ENCODE measurements at places on chromosomes 12 and 14. TPM values are rescaled to one million over a fixed set of nuclear protein-coding genes. Genes with fewer than 3 reads are reported as not detected.
A peak's percentile ranks its signal among the peaks of the same experiment; 100 is the strongest.

- H3K4me3 ChIP-seq = no peak overlapping the region
- peaks cover 30% of the 10 kb centered on the region for H3K4me1 ChIP-seq
- peak overlapping the region; percentile 62 for H3K27ac ChIP-seq
- peaks cover 56% of the 10 kb centered on the region for H3K36me3 ChIP-seq
These were observed 43.6 kb downstream of the SYNE3 start for GRCh38 chr14:95472819-95473251.

RPL10L gene
- not detected for total RNA-seq

- H3K36me3 ChIP-seq = no peaks in the 10 kb centered on the region
- no peak overlapping the region for H3K27ac ChIP-seq
- peaks cover 21% of the 10 kb centered on the region for H3K4me1 ChIP-seq
- no peaks in the 10 kb centered on the region for H3K27me3 ChIP-seq
These were observed 4.7 kb upstream of the SSH1 start for GRCh38 chr12:108861878-108862587.

TAS2R50 gene
- 3.1 TPM for total RNA-seq

VSX2 gene
- not detected for total RNA-seq

STAB2 gene
- not detected for total RNA-seq

DNA sequence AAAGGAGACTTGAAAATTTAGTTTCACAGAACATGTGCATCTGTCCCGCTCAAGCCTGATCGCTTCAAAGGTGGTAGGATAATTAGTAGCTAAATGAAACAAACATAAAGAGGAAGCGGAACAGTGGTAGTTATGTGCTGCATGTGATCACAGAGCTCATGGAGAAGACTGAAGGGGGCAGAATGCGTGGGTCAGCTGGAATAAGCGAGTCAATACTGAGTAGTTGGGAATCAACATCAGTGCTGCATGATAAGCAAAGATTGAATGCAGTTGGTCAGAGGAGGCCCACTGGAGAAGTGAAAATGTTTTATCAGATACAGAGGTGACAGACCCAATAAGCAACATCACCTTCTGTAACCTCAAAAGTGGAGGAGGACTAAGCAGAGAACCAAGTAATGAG, 95.1 kb upstream of the RFX4 start:
- H3K36me3 ChIP-seq = peaks cover 2% of the 10 kb centered on the region
- no peaks in the 10 kb centered on the region for H3K27me3 ChIP-seq
- H3K27ac ChIP-seq = no peak overlapping the region

SENP1 gene
- 19.4 TPM for total RNA-seq

CD69 gene
- total RNA-seq = not detected

- DNase-seq = no peak
- H3K27me3 ChIP-seq = no peaks in the 10 kb centered on the region
- H3K36me3 ChIP-seq = no peaks in the 10 kb centered on the region
- H3K4me1 ChIP-seq = no peaks in the 10 kb centered on the region
These were observed 337.2 kb downstream of the RPS29 start for GRCh38 chr14:49249022-49249421.

NRL gene
- 1.2 TPM for total RNA-seq

DNA sequence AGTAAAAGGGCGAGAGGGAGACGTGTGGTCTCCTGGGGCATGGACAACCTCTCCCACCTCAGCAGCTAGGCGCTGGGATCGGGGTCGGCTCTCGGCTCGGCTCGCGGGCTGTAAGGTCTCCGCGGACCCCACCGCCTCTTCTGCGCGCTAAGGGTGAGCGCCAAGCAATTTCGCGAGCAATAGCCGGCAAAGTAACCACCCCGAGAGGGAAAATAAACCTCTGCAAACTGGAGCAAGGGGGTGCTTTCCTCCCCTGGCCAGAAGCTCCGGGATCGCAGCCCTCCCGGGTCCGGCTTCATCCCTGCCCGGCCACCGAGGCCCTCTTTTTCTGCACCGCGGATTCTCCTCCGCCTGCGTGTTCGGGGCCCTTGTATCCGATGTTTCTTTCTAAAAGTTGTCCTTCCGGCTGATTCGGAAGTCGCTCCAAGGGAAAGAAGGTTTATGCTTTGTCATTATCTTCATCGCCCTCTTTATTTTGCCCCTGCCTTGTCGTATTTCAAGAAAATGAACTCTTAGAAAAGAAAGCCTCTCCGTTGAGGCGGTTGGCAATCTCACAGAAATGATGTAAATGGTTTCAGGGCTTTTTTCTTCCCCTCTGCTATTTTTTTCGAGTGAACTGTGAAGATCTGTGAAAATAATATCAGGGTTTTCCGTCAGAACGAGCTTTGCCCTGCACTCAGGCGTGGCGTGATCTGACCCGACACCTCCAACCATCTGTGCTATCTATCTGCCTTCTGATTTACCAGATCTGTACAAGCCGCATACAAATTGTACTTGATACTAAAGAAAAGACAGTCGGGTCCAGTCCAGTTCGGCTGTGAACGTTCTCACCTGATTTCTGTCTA, 1.7 kb upstream of the SIX6 start:
- no peaks in the 10 kb centered on the region for H3K36me3 ChIP-seq
- no peak for DNase-seq
- H3K27ac ChIP-seq = no peak overlapping the region
- H3K4me1 ChIP-seq = peaks cover 30% of the 10 kb centered on the region

DNA sequence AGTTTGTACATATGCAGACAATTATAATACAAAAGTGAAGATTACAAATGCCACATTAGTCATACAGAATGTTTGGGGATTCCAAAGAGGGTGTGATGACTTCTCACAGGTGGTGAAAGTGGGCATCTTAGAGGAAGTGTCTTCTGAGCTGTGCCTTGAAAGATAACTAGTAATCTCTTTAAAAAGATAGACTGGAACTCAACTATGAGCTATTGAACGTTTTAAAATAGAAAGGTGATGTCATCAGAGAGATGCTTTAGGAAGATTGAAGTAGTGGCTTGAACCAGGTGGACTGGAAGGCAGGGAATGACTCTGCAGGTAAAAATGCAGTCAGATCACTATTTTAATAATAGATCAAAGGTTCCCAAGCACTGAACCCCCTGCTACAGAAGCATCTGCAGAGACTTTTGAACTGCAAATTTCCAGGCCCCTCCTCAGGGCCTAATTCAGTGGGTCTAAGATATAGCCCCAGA, 50.3 kb downstream of the SYT1 start:
- H3K27ac ChIP-seq = no peak overlapping the region
- peaks cover 26% of the 10 kb centered on the region for H3K27me3 ChIP-seq
- peaks cover 2% of the 10 kb centered on the region for H3K4me1 ChIP-seq
- no peak overlapping the region for H3K4me3 ChIP-seq
- no peak for DNase-seq

CLEC6A gene
- not detected for total RNA-seq

C12orf43 gene
- total RNA-seq = 14.2 TPM

OR6C1 gene
- not detected for total RNA-seq

DNA sequence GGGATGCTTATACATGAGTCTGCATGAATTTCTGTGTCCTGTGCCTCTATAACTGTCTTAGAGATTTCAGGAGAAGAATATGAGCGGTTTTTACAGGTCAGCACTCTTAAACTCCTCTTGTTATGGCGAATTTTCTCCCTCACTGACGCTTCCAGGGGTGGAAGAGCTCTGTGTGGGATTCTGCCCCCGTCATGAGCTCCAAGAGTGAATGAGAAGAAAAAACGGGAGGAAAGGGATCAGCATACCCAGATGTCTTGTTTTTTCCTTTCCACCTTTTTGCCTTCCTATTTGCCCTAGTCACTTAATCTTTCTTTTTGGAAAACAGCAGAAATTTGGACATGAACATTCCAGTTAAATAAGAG, 651 bp downstream of the PFKM start:
- H3K4me3 ChIP-seq = peak overlapping the region; percentile 99
- DNase-seq = no peak
- peaks cover 15% of the 10 kb centered on the region for H3K36me3 ChIP-seq
- H3K27me3 ChIP-seq = peaks cover 14% of the 10 kb centered on the region
- H3K27ac ChIP-seq = peak overlapping the region; percentile 91

CCDC196 gene
- not detected for total RNA-seq

FLRT2 gene
- 181 TPM for total RNA-seq

COL2A1 gene
- 0.70 TPM for total RNA-seq

DNA sequence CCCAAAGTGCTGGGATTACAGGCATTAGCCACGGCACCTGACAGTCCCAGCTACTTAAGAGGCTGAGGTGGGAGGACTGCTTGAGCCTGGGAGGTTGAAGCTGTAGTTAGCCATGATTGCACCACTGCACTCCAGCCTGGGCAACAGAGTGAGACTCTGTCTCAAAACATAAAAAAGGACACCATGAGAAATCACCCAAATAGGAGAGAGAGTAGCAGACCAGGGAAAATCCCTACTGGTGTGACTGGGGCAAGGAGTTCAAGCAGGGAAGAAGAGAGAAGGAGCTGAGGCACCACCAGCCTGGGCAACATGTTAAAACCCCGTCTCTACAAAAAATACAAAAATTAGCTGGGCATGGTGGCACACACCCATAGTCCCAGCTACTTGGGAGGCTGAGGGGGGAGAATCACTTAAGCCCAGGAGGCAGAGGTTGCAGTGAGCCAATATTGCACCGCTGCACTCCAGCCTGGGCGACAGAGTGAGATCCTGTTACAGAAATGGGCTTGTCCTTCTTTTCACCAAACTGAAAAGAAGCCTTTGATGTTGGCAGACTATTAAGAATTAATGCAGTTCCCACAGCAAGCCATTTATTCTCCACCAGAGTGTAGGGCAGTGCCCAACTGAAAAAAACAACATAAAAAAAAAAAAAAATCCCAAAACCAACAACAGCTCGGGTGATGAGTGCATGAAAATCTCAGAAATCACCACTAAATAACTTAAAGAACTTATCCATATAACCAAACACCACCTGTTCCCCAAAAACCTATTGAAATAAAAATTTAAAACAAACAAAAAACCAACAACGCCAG, 4.5 kb upstream of the SRSF9 start:
- H3K36me3 ChIP-seq = no peaks in the 10 kb centered on the region
- H3K27ac ChIP-seq = peak overlapping the region; percentile 59
- no peaks in the 10 kb centered on the region for H3K27me3 ChIP-seq
- no peak for DNase-seq
- H3K4me3 ChIP-seq = no peak overlapping the region

- peaks cover 42% of the 10 kb centered on the region for H3K27me3 ChIP-seq
- no peak for DNase-seq
- no peak overlapping the region for H3K4me3 ChIP-seq
- H3K36me3 ChIP-seq = no peaks in the 10 kb centered on the region
- no peaks in the 10 kb centered on the region for H3K4me1 ChIP-seq
These were observed 16.2 kb downstream of the OTX2 start for GRCh38 chr14:56794088-56794556.

DNA sequence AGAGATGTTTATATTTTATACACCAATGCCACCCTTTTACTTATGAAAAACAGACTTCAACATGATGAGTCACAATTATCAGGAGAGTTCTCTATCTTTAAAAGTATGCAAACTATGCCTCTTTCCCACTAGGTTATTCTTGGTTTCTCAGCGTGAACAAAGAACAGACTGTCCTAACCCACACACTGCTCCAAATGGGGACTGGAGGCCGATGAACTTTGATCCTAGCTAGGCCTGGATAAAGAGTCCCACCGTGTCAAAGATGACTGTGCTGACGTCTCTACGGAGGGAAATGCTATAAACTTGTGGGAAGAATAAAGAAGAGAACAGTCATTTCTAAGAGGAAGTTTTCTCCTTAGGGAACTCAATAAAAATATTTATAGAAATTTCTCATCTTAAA, 160.1 kb downstream of the EPS8 start:
- no peak for DNase-seq
- no peaks in the 10 kb centered on the region for H3K27me3 ChIP-seq
- H3K4me1 ChIP-seq = peaks cover 86% of the 10 kb centered on the region

GRCh38 chr12:81992461-81992860, 233.3 kb upstream of the PPFIA2 start:
- no peak for DNase-seq
- H3K27me3 ChIP-seq = no peaks in the 10 kb centered on the region
- H3K4me1 ChIP-seq = no peaks in the 10 kb centered on the region
- no peak overlapping the region for H3K27ac ChIP-seq

DNA sequence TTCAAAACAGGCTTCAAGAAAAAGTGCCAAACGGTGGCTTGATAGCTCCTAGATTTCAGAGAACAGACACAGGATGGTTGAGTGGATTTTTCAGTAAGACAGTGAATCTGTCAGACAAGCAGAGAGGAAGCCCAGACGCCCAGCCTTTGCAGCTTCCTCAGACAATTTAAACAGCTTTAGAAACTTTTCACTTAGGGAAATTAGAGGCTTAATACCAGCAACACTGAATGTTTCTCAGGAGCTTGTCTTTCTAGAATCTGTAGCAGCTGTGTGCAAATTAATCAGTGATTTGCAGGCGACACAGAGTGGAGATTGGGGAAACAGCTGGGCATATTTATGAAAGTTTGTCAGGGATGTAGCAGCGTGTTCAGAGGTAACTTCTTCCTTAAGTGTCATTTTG, 362.1 kb downstream of the GALC start:
- no peaks in the 10 kb centered on the region for H3K27me3 ChIP-seq
- no peaks in the 10 kb centered on the region for H3K36me3 ChIP-seq
- H3K4me1 ChIP-seq = peaks cover 3% of the 10 kb centered on the region
- no peak overlapping the region for H3K27ac ChIP-seq

ALDH2 gene
- total RNA-seq = 69.1 TPM

KRT73 gene
- not detected for total RNA-seq

DNA sequence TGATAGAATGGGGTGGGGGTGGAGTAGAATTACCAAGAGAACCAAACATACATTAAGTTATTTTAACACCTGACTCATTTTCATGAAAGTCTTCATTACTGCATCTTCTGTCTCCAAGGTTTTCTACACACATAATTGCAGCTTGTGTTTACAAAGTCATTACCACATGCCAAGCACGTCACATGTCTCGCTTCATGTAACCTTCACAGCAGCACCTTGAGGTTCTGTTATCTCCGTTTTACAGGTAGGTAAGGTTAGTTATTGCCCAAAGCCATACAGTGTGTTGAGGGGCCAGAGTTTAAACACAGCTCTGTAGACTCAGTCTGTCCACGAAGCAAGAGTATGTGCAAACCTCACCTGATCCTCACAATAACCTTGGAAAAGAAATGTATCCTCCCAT, 64.3 kb upstream of the RBM19 start:
- no peak overlapping the region for H3K4me3 ChIP-seq
- H3K4me1 ChIP-seq = no peaks in the 10 kb centered on the region
- H3K27me3 ChIP-seq = no peaks in the 10 kb centered on the region
- no peak for DNase-seq

GRCh38 chr14:68328509-68328908, 464.4 kb downstream of the ZFP36L1 start:
- peaks cover 5% of the 10 kb centered on the region for H3K4me1 ChIP-seq
- no peak for DNase-seq
- H3K27ac ChIP-seq = no peak overlapping the region
- no peaks in the 10 kb centered on the region for H3K27me3 ChIP-seq
- no peak overlapping the region for H3K4me3 ChIP-seq
- peaks cover 2% of the 10 kb centered on the region for H3K36me3 ChIP-seq

GAS2L3 gene
- 10.9 TPM for total RNA-seq

GRCh38 chr12:117807946-117808345, 160.8 kb downstream of the KSR2 start:
- no peak overlapping the region for H3K4me3 ChIP-seq
- peaks cover 48% of the 10 kb centered on the region for H3K27me3 ChIP-seq
- DNase-seq = no peak
- H3K27ac ChIP-seq = no peak overlapping the region

PROX2 gene
- total RNA-seq = not detected

GRCh38 chr12:79344855-79345847, 345.6 kb downstream of the PAWR start:
- no peak overlapping the region for H3K4me3 ChIP-seq
- H3K27ac ChIP-seq = no peak overlapping the region
- DNase-seq = no peak
- H3K36me3 ChIP-seq = peaks cover 2% of the 10 kb centered on the region
- H3K4me1 ChIP-seq = no peaks in the 10 kb centered on the region

Measured in osteocyte (in vitro differentiated cells).